ENCODE measurements at places on chromosomes 2 and 18.

DNA sequence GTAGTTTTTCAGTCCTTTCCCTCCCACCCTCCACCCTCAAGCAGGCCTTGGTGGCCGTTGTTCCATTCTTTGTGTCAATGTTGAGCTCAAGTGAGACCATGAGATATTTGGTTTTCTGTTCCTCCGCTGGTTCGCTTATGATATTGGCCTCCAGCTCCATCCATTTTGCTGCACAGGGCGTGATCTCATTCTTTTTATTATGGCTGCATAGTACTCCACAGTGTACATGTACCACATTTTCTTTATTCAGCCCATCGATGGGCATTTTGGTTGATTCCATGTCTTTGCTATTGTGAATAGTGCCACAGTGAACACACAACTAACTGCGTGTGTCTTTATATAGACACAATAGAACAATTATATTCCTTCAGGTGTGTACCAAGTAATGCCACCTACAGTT lies 14.1 kb downstream of the AGAP1 start:
- DNase-seq, result no peak

DNA sequence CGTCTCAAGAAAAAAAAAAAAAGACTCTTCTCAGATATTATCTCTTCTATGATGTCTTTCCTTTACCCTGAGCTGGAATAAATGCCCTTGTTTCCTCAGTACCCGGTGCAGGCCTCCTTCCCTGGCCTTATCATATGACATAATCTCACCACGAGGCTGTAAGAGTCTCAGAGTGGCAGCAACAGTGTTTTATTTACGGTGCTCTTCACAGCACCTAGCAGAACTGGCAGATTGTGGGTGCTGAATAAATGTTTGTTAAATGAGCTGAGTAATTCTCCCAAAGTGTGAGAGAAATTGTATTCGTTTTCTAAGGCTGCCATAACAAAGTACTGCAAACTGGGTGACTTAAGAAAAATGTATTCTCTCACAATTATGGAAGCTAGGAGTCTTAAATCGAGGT lies 82.8 kb upstream of the CD28 start:
- DNase-seq, result no peak

DNA sequence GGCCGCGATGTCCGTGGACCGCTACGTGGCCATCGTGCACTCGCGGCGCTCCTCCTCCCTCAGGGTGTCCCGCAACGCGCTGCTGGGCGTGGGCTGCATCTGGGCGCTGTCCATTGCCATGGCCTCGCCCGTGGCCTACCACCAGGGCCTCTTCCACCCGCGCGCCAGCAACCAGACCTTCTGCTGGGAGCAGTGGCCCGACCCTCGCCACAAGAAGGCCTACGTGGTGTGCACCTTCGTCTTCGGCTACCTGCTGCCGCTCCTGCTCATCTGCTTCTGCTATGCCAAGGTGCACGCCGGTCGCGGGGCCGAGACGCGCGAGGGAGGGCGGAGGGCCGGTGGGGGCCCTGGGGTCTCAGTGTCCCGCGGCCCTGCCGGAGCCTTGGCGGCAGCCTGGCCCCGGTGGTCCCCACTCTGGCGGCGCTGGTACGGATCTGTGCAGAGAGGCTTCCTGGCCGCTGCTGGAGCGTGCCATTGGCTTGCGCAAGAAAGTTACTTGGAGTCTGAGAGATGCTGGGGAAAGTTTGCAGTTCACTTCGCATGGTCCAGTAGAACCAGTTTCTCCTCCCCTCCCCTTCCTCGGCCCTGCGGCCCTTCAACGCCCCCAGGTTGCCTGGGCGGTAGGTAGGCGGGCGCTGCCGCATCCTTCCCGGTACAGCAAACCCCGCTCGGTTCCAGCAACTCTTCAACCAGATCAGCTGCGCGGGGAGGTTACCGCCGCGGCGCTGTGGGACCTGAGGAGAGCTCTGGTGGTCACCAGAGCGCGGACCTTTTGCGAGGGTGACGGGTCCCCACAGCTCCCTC lies 1.5 kb downstream of the GALR1 start:
- DNase-seq, result no peak

- DNase-seq, result no peak
Measured at GRCh38 chr2:239429473-239430350, 28.9 kb upstream of the HDAC4 start.

DNA sequence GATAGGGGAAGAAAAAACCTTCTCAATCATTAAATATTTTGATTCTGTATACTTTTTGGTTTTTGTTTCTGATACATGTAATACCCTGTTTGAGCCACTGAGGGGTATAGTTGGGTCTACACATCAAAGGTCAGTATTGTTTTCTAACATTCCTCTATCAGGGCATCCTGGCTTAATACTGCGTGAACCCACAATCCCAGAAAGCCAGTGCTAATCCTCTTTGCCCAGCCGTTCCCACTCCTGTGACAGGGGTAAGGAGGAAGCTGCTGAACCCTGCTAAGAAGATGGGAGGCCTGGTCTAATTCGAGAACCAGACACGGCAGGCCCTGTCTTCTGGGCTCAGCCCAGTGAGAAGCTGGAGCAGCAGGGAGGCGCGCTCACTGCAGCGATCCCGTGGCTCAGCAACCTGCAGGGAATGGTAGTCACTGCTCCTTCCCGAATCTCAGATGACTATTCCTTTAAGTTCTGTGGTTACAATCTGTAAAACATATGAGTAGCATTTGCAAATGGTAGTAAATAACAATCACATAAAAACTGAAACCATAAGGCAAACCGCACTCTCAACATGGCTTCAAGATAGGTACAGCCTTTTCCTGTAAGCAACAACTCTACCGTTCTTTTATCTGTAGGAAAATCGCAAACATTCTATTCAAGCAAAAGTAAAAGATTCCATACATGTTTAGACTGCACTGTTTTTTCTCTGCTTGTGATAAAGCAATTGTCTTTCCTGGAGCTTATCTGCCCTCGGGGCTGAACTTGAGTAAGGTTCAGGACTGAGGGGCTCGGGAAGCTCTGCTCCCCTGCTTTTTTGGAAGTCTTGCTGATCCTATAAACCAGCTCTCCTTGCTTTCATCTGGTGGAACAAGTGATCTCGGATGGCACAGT lies 87.0 kb downstream of the EPB41L3 start:
- DNase-seq, result peak; percentile 26

DNA sequence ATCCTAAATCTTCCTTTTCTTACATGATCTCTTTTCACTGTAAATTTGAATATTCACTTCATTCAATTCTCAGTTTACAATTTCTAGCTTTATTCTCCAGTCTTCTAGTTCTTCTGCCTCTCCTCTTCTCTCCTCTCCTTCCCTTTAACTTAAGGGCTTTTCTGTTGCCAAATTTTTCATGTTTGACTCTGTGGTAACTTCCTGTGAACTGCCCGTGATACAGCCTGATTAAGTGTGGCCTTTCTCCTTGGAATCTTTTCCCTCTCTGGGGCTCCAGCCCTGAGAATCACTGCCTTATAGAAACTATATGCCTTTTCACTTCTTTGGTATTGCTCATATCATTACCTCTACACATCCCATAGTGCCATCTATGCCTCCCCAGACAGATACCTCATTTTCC lies 1923.8 kb upstream of the CELF4 start:
- no peak for DNase-seq

- DNase-seq, result no peak
Measured at GRCh38 chr2:195442458-195443175, 214.4 kb upstream of the SLC39A10 start.

DNA sequence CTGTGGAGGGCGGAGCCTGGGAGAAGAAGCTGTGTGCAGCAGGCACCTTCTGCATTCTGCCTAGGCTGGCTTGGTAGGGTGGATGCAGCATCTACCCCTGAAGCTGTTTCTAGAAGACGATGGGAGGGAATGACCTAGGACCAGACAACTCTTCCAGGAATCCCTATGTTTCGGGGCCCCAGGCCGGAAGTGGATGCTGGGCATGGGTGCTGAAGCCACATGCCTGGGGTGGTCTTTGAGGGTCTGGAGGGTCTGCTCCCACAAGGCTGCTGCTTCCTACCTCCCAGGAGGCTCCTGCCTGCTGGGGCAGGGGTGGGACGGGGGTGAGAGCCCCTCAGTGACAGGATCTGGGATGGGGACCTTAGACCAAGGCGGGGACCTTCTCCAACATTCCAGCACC lies 61.0 kb downstream of the CIB4 start:
- DNase-seq, result no peak

DNA sequence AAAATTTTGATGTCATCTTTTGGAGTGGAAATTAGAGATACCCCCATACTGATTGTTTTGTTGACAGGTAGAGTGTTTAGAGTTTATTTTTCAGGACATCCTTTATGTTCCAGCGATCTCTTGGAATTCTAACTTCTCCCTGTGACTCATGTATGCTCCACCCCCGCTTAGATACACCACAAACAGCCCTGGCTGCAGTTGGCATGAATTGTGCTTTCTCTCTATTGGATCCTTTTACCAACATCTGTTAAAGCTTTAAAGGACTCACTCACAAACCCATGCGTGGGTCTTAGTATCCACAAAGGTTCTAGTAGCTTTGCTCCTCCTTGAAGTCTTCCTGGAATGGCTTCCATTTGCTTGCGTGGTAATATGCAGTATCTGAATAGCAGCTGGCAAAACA lies 409.5 kb upstream of the POU3F3 start:
- no peak for DNase-seq

GRCh38 chr2:9656270-9656766 lies 25.5 kb upstream of the YWHAQ start:
- DNase-seq, result no peak

DNA sequence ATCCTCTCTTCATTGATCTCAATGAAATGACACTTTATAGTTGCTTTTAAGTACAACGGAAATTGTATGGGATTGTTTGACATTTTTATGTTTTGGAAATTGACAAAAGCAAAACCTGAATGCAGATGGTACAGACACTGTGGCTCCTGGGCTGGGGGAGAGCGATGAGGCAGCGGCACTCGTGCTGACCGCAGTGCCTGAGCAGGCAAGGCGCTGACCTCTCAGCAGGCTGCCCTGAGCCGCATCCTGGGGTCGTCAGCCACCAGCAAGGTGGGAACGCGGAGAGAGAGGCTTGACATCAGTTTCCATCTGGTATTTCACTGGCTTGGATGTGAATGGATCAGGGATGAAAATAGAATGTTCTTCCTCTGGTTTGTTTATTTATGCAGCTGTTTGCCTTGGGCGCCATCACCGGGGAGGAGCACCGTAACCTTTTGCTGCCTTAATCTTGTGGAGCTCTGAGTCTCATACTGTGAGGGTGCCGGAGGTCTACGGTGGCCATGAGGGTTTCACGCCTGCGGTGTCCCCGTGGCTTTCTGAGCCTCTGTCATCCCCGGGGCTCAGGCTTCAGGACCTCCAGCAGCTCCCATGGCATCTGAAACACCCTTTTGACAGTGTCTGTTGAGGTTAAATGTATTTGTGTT lies 94.8 kb upstream of the TPO start:
- DNase-seq, result no peak

DNA sequence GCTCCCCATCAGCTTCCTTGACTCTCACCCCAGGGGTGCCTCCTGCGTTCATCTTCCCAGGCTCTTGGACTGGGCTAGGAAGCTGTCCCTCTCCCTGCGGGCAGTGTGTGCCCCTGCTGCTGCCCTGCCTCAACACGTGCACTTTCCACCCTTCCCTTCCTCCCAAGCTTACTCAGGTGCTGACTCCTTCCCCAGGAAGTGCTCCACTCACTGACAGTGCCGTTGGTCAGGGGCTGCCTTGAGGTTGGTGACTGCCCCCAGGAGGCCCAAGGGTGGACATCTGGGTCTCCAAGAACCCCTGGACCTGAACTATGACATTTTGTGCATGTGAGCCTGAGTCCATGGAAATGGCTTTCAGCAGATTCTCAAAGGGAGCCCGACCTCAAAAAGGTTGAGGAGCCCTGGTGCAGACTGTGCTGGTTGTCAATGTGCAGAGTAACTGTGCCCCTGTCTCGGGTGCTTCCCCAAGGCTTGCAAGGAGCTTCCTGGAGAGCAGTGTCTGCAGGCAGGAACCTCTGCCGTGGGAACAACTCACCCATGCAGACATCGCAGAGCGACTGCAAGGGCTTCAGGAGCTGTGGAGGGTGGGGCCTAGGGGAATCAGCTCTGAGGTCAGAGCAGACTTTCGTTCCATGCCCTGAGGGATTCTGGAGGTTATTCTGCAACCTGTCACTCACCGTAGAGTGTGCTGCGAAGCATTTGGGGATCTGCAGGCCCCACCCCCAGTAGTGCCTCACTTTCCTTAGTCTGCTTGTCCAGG lies 116.5 kb upstream of the MCFD2 start:
- no peak for DNase-seq

GRCh38 chr2:133986081-133986837 lies 267.6 kb upstream of the MGAT5 start:
- no peak for DNase-seq

DNA sequence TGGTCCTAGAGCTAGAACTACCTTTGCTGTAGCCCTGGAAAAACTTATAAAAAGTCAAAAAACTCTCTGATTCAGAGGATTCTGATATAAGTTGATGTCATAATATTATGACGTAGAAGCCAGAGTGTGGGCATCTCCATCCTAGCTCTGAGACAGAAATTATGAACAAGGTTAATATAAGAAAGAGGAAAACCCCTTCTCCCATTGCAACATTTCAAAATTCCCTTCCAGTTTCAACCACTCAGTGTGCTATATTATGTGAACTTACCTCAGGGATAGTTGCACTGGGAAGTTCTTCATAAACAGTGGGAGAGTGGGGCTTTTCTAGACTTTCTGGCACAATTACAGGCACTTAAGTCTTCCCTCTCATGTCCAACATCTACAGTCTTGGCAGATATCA lies 171.6 kb downstream of the PIK3C3 start:
- DNase-seq, result no peak

DNA sequence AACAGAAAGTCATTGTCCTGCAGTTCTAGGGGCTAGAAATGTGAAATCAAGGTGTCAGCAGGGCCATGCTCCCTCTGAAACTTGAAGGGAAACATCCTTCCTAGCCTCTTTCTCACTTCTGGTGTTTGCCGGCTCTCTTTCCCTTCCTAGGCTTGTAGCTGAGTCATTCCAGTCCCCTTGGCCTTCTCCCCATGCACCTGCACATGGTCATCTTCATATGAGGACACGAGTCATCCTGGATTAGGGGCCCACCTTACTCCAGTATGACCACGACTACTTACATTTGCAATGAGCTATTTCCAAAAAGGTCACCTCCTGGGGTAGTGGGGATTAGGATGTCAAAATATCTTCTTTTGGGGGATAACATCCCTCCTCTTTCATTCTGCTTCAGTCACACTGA lies 168.5 kb upstream of the CXCR4 start:
- no peak for DNase-seq

DNA sequence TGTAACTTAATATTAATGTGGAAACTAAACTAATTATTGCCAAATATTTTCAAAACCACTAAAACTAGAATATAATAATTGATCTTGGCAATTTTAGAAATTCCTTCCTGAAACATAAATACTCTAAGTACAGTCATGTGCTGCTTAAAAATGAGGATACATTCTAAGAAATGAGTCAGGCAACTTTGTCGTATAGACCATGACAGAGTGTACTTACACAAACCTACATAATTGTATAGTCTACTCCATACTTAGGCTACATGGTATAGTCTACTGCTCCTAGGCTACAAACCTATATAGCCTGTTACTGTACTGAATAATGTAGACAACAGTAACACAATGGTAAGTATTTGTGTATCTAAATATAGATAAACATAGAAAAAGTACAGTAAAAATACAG lies 27.6 kb downstream of the FEZ2 start:
- DNase-seq, result no peak

Data from hypothalamus (tissue), 51 donors.